ENCODE measurements at places on chromosomes 2 and 18.
A peak's percentile ranks its signal among the peaks of the same experiment; 100 is the strongest.

DNA sequence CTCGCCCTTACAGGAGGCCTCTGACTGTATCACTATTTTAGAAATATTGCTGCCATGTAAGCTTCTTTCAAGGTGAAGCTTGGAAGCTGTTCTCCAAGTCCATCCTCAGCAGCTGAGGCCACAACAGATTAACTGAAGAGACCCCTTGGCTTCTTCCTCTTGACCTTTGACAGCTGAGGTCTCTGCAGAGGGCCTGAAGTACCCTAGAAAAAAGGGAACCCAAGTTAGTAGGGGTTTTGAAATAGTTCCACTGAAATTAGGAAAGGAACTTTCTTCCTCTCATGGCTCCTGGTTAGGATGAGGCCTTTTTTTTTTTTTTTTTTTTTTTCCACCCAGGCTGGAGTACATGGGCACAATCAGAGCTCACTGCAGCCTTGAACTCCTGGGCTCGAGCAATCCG, 15.5 kb upstream of the IHH start:
- no peak for DNase-seq

DNA sequence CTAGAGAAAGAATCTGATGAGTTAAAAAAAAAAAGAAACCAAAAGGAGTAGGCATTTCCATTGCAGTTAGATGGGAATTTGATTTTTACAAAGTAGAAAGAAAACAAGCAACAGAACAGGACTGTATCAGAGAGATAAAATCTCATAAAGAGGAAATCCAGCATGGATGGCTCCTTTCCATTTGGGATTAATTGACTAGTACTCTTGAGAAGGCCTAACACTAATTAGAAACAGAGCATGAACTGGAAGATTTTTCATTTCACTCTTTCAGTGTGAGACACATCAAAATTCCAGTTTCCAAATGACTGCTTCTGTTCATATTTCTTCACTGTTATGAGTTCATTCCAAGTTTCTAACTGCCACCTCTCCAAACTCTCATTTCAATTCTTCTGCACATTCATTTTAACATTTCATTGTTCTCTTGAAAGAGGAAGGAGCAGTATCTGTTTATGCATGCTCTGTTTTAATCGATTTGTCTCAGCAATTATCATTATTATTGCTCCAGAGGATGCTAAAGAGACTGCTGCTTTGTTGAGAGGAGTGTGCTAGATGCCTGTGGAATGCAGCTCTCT, 108.8 kb upstream of the PIEZO2 start:
- DNase-seq, result no peak

GRCh38 chr2:207229161-207229560, 63.4 kb upstream of the KLF7 start:
- no peak for DNase-seq

DNA sequence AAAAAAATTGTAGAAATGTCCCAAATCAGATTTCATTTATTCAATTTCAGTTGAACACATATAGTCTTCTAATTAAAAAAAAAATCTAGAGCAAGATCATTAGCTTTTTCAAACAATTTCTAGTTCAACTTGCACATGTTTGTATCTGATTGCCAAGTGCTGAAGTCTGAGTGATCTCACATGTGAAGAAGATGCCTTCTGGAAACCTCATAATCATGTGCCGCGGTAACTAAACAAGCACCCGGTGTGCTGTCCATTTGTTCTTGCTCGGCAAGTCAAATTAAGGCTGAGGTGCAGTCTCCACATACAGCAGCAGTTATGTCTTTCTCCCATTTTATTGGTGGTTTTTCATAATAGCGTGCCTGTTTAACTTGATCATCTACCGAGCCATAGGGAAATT, 18.7 kb downstream of the CABLES1 start:
- DNase-seq, result no peak

DNA sequence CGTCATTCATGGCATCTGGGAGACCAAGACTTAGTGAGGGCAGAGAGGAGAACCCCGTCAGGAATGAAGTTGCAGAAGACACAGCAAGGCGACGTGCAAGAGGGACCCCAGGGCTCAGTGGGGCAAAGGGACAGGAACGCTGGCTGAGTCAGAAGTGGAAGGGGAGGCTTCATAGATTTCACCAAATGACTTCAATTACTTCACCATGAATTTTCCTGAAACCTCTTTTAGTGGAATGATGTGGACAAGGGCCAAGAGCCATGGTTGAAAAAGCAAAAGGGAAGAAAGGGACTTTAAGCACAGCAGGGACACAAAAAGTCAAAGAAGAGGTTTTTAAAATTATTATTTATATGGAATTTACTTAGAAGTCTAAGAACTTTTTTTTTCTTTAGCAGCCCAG, 141.6 kb upstream of the PID1 start:
- DNase-seq, result no peak

GRCh38 chr2:37576831-37577230, 94.6 kb downstream of the CDC42EP3 start:
- DNase-seq, result no peak

DNA sequence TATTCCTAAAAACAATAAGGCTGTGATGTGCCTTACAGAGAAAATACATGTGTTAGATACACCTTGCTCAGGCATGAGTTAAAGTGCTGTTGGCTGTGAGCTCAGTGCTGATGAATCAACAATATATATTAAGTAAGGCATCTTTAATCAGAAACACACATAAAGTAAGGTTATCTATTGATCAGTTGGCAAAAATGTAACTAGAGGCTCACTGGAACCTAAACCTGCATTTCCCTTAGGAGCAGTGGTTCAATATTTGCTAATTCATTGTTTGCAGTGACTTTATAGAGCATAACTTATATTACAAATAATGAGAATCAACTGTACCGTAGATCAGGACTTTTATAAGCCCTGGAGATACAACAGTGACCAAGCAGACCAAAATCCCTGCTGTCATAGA, 77.0 kb upstream of the CYP1B1 start:
- DNase-seq, result no peak

- no peak for DNase-seq
Measured at GRCh38 chr2:20609995-20610357, 40.9 kb downstream of the HS1BP3 start.

DNA sequence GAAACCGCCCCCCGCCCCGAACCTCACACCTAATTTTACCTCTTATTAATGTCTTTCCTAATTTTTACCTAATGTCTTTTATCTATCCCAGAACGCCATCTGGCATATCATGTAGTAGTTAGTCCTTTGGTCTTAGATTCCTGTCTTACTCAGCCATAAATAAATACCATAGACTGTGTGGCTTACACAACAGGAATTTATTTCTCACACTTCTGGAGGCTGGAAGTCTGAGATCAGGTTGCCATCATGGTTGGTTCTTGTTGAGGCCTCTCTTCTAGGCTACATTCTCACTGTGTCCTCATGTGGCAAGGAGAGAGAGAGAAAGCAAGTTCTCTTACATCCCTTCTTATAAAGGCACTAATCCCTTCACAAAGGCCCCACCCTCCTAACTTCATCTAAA, 46.8 kb downstream of the RHBDD1 start:
- no peak for DNase-seq

- DNase-seq, result no peak
Measured at GRCh38 chr18:13726972-13727331, 479 bp downstream of the RNMT start.

GRCh38 chr2:68083346-68083745, 20.5 kb upstream of the C1D start:
- DNase-seq, result no peak

GRCh38 chr18:56593906-56594305, 44.5 kb downstream of the TXNL1 start:
- DNase-seq, result no peak

- no peak for DNase-seq
Measured at GRCh38 chr2:36497570-36498163, 100.3 kb downstream of the FEZ2 start.

DNA sequence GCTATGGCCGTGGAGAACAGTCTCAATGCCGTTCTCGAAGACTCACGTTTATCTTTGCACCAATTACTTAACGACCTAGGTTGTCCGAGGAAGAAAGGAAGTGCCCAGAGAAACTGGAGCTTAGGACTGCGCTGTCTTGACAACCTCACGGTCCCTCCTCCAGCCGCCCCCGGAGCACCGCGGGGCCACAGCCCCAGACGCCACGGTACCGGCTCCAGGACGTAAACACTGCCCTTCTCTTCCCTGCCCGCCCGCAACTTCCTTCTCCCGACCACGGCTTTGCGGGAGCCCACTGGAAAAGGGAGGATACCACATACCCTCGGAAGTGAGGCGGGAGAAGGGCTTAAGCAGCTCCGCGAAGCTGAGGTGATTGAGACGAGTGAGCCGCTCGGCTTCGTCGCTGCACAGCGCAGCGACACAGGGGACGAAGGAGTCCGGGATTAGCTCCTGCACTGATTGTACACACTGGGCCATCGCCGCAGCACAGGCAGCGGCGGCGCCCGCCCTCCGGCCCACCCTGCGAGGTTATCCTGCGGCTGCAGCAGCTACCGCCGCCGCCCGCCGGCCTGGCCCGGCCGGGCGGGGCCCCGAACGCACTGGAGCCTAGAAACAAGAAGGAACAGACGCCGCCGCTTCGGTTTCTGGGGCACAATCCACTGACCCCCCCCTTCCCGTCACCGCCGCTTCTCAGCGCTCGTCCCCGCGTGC, 483 bp downstream of the TRAPPC8 start:
- DNase-seq, result no peak

DNA sequence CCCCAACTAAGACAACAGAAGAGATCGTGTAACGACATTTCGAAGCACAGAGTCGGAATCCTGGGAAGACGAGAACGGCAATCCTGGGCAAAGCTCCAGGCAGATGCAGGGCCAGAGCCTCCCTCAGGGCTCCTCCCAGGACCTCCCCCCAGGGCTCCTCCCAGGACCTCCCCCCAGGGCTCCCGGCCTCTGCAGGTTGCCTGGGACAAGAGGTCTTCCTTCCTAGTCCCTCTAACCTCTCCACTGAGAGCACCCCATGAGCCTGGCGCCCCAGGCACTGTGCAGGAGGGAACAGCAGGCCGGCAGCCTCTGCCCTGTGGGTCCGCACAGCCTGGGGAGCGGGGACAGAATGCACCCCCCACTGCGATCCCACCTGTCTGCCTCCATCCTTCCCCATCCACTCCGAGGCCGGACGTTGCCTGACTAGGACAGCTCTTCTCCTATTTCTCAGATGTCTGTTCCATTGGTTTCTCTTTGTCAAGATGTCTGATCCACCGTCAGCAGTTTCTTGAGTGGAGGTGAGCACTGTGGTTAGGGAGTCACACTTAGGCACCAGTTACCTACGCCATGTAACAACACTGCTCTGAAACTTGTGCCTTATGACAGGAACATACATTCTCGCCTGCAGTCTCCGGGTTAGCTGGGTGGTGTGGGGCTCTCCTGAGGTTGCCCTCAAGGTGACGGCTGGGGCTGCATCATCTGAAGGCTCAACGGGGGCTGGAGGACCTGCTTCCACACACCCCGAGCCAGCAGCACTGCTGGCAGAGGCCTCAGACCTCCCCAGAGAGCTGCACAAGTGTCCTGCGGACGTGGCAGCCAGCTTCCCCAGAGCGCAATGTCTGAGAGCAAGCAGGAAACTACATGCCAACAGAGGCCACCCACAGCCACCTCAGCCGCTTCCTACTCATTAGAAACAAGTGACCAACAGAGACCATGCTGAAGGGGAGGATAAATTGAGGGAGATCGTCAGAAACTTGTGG, 28.9 kb downstream of the ADI1 start:
- no peak for DNase-seq

- no peak for DNase-seq
Measured at GRCh38 chr2:234558642-234559041, 61.8 kb upstream of the ARL4C start.

- DNase-seq, result no peak
Measured at GRCh38 chr2:46335391-46336282, 38.4 kb downstream of the EPAS1 start.

- DNase-seq, result no peak
Measured at GRCh38 chr18:28728891-28729290, 552.0 kb upstream of the CDH2 start.

DNA sequence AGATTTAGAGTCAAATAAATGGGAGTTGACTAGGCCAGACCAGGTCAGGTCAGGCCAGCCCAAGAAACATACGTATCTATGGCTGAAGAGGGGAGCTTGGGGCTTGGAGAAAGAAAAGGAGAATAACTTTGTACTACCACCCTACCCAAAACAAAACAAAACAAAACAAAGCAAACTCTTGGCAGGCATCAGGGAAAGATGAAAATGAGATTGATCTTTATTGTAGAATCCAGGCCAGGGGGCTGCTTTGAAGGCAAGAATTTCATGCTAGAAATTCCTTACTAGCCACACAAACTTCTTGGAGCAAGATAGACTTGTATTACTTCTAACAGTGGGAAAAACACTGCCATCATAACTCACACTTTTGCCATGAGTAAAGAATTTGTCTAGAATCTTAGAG, 26.2 kb downstream of the QPCT start:
- DNase-seq, result no peak

- DNase-seq, result peak; percentile 51
Measured at GRCh38 chr2:170973492-170974303, 44.6 kb downstream of the GORASP2 start.
